Stimulated activated CD4-positive, alpha-beta T cell treated with anti-CD3 and anti-CD28 coated beads, Interleukin-12 subunit alpha, Interleukin-12 subunit beta, amount 100 ng/mL, for 4 hours (primary cell): ENCODE measurements at places on chromosomes 3 and 15.

DNA sequence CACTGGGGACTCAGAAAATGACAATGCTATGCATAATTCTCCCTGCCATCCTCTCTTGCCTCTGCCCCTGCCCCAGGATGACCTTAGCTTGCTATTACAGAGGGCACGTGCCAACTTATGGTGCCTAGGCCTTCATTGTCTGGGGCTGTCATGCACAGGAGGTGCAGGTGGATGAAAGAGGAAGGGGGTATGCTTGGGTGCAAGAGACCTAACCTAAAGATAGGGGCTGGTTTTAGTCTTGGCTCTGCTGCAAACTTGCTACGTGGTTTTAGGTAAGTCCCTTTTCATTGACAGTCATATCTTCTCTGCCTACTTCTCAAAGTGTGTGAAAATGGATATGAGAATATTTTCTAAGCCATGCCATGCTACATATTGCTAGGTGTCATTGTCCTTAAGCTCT is 161.3 kb downstream of the EPHB1 start:
- no peak for DNase-seq

DNA sequence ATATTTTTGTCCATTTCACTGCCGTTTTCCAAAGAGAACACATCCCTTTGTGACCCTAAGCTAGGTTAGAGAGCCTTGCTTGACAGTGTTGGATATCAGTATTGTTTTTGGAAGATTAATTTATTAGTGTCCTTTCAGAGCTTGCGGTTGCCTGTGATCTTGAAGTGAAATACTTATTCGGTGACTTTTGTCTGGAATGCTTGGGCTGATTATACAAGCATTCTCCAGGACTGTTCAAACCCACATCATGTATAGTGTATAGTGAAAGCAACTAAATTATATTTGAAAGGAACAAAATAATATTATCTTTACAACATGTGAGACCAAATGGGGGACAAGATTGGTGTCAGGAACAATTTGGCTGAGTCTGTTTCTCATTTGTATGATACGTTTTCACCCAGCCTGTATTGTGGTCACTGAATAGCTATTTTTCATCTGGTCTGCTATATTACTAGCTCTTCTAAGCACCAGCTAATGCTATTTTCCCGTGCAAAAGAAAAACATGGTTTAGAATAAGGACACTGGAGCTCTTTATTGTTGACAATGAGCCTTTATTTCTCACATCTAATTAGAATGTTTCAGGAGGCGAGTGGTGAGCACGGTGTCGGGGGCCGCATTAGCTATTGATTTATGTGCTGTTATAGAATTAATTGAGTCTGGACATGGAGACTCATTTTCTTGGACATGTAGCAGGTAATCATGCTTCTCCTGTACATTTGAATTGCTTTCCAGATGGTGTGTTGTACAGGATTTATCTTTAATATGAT is 158.1 kb downstream of the APBA2 start:
- no peak for DNase-seq

DNA sequence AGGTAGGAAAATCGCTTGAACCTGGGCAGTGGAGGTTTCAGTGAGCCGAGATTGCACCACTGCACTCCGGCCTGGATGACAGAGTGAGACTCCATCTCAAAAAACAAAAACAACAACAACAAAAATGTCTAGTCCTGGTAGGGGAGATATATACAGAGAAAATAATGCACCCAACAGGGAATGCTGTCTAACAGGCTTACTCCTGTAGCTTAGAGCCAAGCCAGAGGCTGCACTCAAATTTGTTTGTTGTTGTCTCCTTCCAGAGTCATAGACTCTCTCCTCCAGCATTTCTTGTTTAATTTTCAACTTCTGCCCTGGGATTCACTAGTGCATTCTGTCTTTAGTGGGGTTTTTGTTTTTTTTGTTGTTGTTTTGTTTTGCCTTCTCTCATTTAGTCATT is 4.6 kb upstream of the TRA2B start:
- no peak for DNase-seq

DNA sequence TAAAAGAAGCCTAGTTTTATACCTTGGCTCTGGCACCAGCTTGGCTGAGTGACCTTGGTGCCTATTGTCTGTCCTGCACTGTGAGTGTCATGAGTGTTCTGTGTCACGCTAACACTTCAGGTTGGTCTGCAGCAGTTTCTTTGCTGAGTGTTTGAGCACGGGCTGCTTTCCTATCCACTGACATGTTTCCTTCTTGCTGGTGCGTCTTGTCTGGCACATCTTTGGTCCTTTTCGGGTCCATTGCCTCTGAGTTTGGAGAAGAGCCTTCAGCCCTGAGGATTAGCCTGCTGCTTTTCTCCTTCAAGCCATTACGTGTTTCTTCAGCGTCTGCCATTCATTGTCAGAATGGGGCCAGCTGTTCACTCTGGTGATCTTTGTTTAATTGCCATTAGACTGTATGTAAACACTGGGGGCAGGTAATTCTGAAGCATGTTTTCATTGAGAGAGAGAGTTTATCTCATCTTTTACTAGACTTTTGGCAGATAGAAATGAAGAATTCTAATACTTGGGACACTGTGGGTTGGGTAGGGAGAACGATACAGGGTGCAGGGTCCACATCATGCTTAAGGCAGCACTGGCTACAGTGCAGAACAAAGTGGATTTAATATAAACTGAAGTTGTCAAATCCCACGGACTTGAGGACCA is 55.5 kb downstream of the LRRC28 start:
- DNase-seq = no peak

DNA sequence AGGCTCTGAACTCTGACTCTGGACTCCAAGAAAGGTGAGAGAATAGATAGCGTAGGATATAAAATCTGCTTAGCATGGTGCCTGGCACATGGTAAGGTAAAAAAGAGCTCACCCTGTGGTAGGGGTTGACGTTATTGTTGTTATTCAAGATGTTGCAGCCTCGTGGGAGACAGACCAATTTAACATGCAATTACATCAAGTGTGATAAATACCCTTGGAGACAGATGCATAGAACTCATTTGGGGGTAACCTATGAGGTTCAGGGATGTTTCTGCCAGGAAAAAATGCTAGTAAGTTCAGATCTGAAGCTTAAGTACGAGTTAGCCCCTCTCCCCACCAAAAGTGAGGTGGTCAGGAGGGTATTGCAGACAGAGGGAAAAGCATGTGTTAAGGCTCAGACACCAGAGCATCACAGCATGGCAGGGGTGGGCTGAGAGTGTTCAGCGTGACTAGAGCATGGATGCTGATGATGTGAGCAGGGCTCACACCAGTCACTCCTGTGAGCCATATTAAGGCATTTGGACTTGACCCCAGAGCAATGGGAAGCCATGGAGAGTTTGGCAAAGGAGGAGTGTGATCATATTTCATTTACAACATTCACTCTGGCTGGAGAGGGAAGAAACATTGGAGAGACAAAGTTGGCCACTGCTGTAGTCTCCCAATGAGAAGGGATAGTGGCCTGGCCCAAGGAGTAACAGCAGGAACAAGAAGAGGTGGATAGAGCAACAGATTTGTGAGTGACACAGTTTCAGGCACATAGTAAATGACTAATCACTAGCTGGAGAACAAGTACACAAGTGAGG is 181.0 kb downstream of the UACA start:
- DNase-seq = no peak

DNA sequence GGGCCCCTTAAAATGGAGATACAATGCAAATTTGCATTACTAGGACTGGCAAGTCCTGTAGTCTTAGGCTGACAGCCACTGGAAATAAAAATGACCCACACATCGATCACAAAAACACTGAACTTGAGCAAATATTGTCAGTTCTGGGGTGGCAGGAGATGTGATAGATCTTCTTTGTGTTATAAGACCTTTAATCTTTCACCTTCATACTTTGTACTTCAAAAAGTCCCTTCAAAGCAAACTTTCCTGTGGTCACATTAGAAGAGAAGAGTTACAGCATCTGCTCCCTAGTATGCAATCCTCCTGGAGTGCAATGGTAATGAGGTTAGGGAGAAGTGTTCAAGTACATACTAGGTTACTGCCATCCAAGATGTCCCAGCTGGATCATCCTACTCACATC is 149.4 kb upstream of the KCNMB2 start:
- DNase-seq = no peak

DNA sequence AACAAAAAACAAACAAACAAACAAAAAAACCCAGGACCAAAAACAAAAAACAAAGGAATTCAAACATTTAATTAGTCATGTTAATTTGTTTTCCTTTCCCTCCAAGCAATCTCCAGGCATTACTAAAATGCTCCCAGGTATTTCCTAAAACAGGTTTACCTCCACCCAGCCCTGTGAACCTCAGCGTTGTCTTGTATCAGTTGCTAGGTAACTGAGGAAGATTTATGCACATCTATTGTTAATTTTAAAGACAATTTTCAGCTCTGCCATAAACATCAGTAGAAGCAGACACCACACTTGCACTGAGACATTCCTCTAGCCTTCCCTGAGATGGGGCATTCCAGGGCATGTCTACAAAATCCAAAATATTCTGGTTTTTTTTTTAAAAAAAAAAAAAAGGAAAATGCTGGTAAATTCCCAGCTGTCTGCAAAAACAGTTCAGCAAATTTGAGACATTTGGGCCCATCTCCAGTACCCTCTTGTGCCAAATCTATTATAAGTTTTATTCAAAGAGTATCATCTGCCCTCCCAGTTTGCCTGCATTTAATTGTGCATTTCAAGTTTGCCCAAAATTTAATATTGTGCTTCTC is 227.6 kb downstream of the ADAMTS9 start:
- no peak for DNase-seq

DNA sequence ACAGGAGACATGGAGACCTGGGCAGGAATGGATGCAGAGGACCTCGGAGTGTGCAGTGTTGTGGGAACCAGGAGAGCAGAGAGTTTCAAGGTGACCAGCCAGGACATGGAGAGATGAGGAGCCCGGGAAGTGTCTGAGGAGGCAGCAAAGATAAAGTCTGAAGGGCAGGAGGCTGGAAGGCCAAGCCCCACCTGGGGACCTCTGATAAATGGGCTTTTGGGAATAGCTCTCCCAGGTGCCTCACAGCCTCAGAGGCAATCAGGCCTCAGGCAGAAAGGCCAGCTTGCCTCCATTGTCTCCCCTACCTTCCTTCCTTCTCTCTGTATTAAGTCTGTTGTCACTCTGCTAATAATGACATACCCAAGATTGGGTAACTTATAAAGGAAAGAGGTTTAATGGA is 97.5 kb upstream of the TPM1 start:
- no peak for DNase-seq

- no peak for DNase-seq
Measured at GRCh38 chr3:136277115-136277514, 27.0 kb downstream of the PCCB start.

DNA sequence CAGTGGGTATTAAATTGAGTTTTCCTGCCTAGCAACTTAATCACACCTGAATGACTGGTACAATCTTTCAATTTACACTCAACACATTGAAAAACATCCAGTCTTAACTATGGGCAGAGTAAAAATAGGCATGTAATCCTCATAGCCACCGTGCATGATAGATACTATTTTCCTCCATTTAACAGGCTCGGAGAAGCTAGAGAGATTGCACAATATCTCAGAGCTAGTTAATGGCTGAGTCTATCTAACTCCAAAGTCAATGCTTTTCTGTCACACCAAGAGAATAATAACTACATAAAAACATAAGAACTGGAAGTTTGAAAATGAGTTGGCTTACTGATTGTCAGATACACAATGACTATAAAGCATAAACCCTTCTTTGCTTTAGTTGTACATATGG is 36.8 kb downstream of the LSAMP start:
- DNase-seq = no peak

GRCh38 chr15:63274427-63274826 is 3.0 kb upstream of the APH1B start:
- no peak for DNase-seq

GRCh38 chr15:86756688-86757087 is 677.0 kb downstream of the AGBL1 start:
- no peak for DNase-seq

DNA sequence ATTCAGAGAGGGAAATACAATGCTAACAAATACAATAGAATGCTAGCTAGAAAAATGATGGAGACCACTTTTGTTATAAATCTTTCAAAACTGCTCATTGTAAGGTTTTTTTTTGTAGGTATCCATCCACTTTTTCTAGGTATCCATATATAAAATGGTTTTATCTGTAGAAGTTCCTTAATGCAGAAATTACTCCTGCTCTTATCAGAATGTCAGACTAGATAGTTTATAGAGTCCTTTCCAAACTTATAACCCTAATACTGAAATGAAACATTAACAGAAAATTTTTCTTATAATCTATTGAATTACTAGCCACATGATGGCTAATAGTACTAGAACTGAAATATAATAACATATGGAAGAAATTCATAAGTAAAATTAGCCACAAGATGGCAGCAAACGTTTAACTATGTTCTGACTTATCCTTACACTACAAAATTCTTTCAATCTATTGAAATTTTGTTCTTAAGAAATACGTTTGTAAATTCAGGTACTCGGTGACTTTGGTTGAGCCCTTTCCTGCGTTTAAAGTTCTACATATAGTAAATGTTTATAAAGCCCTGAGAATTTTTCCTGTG is 58.5 kb downstream of the ECT2 start:
- no peak for DNase-seq

- DNase-seq = no peak
Measured at GRCh38 chr15:35757765-35758164, 211.8 kb upstream of the DPH6 start.

DNA sequence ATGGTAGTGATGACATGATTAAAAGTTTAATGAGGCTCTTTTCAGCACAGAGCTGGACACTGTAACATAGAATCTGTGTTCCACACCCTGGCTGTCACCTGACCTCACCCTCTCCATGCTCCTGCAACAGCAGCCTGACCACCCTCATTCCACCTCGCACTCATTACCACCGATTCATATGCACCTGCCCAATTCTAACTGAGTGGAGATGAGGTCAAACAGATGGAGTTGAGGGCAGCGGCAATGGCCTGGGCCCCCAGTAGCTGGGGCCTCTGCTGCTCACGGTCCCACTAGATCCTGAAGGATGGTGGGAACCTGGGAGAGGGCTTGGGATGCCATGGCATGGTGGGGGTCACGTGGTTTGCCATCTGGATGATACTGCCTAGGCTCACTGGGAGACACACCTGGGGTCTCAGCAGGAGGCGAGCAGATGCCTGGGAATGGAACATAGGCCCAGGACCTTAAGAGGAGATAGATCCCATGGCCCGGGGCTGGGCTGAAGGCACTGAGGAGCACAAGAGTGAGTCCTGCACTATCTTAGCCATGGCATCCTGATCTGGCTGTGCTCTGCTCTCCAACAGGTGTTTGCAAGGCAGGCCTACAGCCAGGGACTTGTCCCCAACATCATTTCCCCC is 1.3 kb downstream of the SCN5A start:
- DNase-seq = no peak

DNA sequence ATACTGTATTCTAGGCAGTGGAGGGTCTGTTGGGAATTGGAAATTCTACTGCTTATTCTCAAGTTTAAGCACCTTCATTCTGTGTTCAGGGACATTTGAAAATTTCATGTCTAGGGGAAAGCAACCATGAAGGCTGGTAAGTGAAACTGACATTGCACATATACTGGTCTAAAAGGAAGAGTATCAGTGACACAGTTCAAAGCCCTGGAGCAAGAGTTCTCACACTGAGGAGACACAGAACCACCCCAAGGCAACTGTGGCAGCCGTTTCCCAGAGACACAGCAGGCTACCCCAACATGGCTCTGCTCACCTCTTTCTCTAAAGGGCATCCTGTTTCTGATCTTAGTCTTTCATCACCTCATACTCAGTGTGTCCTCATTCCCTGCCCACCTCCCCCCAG is 67.5 kb downstream of the KCNMB2 start:
- no peak for DNase-seq

GRCh38 chr3:16897254-16897926 is 12.6 kb downstream of the PLCL2 start:
- DNase-seq = no peak

GRCh38 chr3:187919048-187919447 is 173.8 kb upstream of the BCL6 start:
- DNase-seq = peak; percentile 33
